ENCODE measurements at places on chromosomes 5 and 9.

DNA sequence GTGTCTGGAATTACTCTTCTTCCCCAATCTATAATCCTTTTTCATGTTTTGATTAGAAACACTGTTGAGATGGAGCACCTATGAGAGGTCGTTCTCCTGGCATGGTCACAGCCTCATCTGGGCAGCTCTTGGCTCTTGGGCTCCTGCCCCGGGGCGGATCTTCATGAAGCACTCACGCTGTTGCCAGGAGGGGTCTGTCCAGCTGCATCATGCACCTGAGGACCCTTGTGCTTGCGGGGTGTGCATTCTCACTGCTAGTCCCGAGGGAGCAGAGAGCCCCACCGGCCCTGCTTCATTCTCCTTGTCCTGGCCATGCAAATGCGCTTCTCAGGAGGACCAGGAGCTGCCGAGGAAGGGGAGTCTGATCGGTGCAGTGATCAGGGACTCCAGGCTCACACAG, 117.6 kb upstream of the S1PR3 start:
- DNase-seq = no peak

- DNase-seq = peak; percentile 68
These were observed 31.4 kb upstream of the ANKRD55 start for GRCh38 chr5:56264417-56265025.

GRCh38 chr9:5499889-5500398, 10.4 kb upstream of the PDCD1LG2 start:
- DNase-seq = peak; percentile 62

DNA sequence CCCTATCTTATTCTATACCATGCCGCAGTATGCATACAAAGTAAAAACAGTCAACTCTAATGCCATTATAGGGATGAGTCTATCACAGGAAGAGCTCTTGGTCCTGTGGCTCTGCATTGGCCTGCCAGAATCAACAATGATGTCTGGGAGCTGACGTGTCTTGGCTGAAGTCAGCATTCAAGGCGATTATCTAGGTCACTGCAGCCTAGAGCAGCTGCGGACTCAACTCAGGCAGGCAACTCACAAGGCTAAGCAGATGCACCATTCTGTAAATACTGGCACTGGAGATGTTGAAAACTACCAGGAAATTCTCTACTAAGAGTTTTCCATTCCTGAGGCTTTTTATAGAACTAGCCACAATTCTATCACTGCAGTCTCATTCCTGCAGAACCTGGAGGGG, 13.3 kb downstream of the SPATA9 start:
- DNase-seq = peak; percentile 26

GRCh38 chr5:146205499-146206202, 2.2 kb downstream of the RBM27 start:
- no peak for DNase-seq

GRCh38 chr9:119801311-119801710, 432.1 kb upstream of the BRINP1 start:
- no peak for DNase-seq

DNA sequence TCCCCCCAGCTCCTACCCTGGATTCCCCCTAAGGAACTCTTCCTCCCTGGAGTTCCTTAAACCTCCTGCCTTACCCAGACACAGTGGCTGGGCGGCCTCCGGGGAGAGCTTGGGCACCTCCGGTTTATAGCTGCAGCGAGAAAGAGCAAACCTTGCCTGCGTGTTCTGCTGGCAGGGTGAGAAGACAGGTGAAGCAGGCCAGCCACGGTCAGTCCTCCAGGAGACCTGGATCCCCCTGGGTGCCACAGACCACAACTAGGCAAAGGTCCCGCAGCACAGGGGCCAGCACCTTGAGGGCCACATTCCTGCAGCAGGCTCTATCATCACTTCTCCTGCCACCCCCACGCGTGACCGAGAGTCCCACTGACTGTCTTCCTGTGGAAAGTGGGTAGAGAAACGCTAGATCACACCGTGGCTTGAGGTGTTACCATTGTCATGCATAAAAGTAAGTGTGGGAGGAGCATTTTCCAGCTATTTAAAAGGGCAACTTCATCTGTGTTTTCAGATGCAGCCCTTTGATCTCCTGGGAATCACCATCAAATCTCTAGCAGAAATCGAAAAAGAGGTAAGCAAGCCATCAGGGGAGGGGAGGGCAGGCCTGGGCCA, 130.2 kb upstream of the LMX1B start:
- no peak for DNase-seq

DNA sequence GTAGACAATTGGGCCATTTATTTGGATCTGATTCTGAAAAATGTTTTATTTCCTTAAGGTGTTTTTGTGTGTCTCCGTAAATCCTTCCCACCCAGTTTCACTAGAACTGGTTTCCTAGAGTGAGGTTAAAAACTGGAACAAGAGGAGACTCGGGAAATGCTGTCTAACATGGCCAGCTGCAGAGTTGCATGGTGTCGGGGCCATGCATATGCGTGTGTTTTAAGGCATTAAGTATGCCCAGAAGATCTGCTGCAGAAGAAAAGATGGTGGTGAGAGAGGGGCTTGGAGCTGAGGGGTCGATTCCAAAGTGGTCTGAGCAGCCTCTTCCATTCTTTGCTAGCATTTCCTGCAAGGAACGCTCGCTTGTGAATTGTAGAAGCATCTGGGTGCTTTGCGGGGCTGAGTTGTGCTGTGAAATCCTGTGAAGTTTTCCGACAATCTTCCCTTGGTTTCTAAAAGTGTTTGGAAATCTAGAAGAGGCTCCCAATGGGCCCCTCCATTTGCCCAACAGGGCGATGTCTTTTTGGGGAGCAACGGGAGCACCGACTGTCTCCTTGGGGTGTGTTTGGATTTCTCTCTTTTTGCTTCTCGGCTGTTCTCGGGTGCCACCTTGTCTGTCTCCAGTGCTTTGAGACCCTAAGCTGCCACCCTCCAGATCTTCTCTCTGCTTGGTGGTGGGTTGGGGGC, 113.8 kb downstream of the COL5A1 start:
- no peak for DNase-seq

- no peak for DNase-seq
These were observed 55.5 kb downstream of the PRRC1 start for GRCh38 chr5:127572930-127573329.

DNA sequence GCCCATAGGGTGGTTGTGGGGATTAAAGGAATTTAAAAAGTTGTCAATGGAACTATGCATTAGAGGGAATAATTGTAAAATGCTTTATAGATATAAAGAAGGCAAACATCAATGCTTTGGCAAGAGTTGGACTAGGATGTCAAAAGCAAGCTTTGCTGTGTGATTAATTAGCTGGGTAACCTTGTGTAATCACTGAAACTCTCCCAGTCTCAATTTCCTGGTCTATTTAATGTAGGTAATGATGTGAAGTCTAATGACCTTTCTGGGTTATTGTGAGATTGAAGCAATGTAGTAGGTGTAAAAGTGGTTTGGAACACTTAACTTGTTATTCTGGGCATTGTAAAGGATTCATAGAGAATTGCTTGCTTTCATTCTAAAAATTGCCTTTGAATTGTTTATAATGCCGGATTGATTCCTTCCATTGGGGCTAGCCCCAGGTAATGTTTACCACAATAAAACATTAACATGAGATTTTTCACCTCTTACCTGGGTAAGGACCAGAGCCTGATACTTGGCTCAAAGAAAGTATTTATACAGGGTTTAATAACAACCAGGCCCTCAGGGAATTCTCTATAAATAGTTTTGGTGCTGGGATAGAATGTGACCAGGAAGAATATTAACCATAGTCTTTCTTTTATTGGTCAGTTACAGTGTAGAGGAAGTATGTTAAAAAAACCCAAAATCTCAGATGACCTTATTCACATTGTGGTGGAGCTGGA, 30.0 kb upstream of the CLINT1 start:
- no peak for DNase-seq

DNA sequence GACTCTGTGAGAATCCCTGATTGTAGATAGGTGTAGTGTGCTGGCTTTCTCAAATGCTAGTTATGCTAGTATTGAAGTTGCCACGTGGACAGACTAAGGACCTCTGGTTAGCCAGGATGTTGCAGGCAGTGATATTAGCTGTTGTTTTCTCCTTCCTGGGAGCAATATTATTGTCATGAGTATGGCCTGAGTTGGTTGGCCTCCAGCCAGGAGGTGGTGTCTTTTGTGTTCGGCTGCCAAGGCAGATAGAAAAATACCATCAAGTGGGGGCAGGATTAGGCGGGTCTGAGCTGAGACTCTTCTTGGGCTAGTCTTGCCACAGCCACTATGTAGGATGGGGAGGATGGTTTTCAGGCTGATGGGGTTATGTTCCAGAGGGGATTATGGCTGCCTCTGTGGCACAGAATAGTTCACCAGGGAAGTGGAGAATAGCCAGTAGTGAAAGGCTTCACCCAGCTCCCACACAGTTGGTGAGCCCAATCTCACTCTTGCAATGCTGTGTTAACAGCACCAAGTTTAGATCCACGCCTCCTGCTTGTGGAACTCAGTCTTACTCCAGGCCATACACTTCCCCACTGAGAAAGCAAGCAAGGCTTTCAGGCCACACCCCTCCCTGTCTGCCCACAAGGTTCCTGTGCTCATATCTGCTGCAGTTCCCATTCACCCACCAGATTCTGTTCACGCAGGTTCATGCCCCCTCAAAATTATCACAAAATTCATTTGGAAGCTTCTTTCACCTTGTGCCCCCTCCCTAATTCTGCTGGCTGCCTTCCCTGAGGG, 31.2 kb downstream of the GHR start:
- no peak for DNase-seq

DNA sequence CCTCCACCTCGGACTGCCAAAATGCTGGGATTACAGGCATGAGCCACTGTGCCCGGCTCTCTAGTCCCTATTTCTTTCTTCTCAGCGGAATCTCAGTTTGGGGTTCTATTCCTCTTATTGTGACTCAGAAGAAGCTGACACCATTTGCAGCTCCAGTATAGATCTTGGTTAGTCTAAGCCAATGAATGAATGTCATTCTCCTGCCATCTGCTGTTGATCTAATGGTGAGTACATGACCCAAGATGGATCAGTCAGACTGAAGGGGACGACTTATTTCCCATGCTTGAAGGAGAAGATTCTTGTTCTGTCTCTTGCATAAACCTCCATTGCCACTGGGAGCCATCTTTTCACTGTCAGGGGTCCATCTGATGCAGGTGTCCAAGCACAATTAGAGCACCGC, 76.0 kb upstream of the KLF9 start:
- peak; percentile 28 for DNase-seq

DNA sequence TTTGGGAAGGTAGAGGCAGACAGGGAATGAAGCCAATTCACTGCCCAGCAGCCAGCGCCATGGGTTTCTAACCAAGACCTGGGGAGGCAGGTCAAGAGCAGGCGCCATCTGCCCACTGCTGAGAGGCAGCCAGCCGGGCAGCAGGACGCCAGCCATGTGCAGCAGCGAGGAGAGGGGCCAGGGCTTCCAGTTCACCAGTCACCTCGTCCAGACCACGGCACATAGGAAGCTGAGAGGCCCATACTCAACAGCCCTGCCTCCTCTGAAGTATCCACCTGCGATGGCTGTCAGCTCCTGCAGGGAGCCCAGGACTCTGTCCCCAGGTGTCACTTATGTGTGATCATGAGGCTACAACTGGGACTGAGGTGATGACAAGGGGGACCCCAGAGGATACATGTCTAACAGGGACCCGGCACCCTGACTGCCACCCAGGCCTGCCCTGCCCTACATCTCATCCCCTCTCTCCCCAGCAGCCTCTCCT, 30.1 kb downstream of the IPPK start:
- DNase-seq = no peak

DNA sequence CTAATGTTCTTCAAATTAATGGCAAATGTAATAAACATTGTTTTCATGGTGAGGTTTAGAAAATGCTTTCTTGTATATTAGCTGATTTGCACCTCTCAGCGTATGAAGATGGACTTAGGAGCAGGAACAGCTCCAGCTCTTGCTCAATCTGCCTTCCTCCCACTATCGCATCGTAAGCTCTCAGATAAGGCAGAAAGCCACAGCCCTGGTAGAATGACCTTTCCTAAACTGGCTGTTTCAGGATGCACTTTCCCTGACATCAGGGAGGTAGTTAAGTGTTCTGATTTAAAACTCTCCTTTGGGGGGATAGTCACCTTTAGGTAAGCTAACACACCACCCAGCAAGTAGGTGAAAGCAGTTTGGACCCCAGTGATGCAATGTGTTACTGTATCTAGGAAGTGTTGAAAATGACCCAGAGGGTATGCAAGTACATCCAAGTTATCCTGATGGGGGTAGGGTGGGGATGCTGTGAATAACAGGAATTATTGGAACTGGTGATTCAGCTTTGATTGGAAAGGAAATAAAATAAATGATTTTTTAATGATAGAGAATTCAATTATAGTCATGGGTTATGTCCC, 72.3 kb downstream of the LMNB1 start:
- no peak for DNase-seq
